Activated naive CD4-positive, alpha-beta T cell treated with anti-CD3 and anti-CD28 coated beads for 36 hours (primary cell): ENCODE measurements at places on chromosomes 5 and 9. TPM values are rescaled to one million over a fixed set of nuclear protein-coding genes. Genes with fewer than 3 reads are reported as not detected.

The TMEM8B gene
- total RNA-seq = 6.2 TPM

The ANGPTL2 gene
- not detected for total RNA-seq

The PCSK1 gene
- total RNA-seq = not detected

The HMGCS1 gene
- 105 TPM for total RNA-seq

The GLRA1 gene
- total RNA-seq = not detected

DNA sequence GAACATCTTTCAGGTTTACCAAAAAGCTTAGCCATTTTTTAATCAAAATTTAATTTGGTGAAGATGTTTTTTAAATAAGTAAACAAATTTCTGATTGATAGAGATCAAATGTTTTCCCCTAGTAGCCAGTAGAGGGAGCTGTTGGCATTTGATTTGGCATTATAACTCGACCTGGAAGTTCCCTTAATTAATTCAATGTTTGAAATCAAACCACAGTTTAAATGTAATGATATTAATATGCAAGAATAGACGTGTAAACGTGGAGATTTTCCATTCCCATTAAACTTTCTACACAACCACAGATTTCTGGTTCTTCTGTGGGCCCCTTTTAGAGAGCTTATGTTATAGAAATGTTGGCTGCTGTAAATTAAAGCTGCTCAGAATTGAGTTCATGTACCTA lies 148.1 kb upstream of the MPDZ start:
- DNase-seq = no peak

DNA sequence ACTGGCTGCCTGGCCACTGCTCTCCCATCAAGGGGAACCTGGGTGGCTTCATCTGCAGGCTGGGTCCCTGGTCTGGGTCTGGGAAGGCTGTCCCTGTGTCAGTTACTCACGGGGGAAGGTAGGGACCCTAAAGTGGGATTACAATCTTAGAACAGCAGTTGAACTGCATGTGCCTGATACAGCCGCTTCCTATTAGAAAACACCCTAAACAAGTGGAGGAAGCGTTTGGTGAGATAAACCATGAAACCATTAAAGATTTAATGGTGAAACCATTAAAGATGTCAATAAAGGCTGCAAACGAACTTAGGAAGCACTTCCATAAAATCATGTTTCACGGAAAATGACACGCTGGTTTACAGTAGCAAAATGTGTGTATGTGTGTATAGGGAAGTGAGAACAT lies 2.5 kb upstream of the GFI1B start:
- no peak for DNase-seq

- DNase-seq = peak; percentile 12
These were observed 68.8 kb upstream of the ABL1 start for GRCh38 chr9:130766021-130766926.
